ENCODE measurements at places on chromosomes 13 and 19. TPM values are rescaled to one million over a fixed set of nuclear protein-coding genes. Genes with fewer than 3 reads are reported as not detected.

SLC10A2 gene
- not detected for total RNA-seq

DNA sequence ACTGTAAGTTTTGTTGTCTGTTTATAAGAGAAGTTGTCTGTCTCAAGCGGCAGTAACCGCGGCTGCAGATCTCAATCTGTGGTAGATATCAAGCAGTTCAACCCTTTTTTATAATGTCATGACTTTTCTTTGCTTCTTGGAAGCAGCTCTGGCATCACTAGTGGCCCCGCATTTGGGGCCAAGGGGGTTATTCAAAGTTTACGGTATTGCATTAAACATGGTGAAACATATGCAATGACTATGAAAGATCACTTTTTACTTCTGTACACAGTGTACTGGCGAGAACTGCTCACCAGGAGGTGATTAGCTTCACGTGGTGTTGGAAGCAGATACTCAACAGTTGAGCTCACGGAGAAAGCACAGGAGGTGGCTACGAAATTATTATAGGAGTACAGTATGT lies 4.6 kb upstream of the FFAR3 start:
- no peak for DNase-seq

GJA3 gene
- total RNA-seq, result 13.9 TPM

DNA sequence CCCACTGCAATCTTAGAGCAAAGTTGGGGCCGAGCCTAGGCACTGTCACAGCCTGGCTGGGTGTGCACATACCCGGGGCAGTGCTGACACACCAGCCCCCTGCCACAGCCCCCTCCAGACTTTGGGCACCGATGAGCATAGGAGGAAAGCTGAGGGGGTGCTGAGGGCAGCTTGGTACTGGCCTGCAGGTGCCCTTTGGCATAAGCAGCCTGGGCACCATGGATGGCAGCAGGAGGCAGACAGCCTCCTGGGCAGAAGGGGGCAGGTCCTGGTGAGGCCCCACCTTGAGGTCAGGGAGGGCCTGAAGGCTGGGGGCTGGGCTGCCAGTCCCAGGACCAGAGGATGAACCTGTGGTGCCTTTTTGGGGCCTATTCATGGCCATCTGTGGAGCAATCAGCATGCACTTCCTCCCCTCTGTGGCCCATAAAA lies 8.2 kb downstream of the IGFL4 start:
- no peak for DNase-seq

DNA sequence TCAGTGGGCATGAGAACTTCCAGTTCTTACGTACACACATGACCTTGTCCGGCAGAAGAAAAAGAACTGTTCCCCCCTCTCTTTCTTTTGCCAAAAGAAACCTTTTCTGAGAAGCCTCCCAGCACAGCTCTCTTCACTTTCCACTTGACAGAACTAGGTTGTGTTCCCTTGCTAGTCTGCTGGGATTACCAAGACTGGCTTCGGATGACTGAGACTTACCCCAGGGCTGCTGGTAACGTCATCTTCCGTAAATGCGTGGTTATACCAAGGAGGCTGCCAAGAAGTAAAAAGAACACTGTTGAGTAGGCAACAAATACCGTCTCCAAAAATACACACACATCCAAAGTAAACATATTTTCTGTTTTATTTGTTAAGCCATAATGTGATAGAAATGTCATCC lies 908.2 kb downstream of the EFNB2 start:
- DNase-seq, result no peak

DNA sequence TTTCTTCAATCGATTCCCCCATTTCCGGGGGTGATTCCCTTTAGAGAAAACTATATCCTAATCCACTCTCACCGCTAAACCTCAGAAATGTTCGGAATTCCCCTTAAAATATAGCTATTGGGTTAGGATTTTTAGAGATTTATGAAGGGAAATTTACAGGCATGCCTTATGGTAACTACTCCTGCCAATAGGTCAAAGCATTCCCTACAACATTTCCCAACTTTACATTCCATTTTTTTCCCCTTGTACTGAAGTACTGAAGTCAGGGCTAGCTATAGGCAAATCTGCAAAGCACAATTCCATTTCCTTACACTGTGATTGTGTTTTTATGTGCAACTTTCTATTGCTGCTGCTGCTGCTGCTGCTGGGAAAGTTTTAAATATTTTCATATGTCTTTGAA lies 2.1 kb downstream of the EDNRB start:
- DNase-seq, result no peak

DNA sequence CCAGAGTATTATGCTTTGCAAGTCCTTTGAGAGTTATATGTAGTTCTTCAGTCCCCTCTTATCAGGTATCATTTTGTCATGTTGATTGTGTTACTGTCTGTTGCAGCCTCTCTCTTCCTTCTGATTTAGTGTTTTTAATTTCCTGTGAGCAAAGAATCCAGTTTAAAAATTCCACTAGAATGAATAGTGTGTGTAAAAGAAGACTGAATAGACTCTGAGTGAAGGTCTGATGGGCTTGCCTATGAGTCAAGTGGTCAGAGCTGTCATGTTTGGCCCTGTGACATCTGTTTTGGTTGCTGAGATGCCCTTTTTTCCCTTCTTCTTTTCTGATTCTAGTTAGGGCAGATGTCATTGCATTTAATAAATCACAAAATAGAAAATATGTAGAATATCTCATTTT lies 23.3 kb upstream of the KCTD4 start:
- no peak for DNase-seq

Data from Right ventricle myocardium superior (tissue), 1 donor.